PC-3 (cell line): ENCODE measurements at places on chromosomes 4 and X.
A peak's percentile ranks its signal among the peaks of the same experiment; 100 is the strongest.

- no peak for DNase-seq
Observed at GRCh38 chr4:159607809-159608208, 504.9 kb downstream of the RAPGEF2 start.

DNA sequence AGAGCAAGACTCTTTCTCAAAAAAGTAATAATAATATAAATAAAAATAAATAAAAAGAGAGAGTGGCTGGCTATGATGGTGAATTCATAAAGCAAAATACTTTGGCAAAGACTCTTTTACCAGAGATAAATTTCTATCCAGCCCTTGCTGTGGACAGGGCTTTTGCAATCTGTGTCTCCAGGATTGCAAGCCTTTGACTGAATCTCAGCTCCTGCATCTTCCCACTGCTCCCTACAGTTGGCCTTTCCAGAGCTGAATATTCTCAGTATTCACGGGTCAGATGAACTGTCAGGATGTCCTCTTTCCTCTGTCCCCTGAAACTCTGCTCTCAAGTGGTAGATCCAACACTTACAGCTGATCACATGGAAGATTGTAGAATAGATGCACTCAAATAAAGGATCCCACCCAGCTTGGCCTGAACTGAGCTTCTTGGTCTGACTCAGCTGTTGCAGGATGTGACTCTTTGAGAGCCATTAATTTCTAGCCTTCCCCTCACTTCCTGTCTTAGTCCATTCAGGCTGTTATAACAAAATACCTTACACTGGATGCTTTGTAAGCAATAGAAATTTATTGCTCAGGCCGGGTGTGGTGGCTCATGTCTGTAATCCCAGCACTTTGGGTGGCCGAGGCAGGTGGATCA lies 123.4 kb upstream of the GUCY1A1 start:
- DNase-seq, result peak; percentile 77

DNA sequence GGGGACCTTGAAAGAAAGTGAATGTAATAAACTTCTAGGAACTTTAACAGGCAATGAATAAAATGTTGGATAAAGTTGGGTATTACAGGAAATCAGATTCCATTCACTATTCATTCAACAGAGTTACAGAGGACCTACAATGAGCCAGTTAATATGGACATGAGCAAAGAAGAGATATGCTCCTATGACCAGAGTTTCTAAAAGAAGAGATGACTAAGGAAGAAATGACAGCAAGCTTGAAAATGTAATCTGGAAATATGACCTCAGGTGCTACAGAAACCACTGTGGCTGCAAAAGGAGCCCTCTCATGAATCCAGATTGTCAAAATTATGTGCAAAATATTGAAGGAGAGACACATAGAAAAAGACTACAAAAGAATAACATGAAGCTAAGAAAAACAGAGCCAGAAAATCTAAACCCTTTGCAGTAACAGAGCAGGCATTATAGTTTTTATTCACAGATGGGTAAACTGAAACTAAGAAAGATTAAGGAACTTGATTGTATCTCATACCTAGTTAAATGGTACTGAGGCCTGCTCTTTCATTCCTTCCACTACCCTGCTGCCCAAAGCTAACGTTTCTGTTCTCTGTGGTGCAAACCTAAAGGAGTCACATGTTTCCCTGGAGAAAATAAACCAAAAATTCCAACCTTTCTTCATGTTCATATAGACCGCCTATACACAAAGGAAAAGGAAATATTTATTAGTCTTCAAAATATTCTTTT lies 378.3 kb downstream of the GBA3 start:
- DNase-seq, result no peak

DNA sequence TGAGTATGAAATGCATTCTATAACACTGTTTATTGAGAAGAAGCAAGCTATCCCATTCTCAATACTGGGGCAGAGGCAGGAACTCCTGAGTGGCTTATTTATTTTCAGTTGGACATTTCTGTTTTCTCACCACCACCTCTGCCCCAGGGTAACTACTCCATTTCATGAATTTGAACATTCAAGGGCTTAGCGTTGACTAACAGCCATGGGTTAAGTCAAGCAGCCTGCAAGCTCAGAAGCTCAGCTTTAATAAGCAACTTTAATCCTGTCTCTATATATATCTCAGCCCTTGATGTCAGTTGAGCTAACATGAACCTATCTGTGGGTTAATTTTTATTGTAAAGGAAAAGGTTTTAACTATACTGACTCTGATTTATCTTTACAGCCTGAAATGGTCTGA lies 93.8 kb downstream of the MBNL3 start:
- no peak for DNase-seq

DNA sequence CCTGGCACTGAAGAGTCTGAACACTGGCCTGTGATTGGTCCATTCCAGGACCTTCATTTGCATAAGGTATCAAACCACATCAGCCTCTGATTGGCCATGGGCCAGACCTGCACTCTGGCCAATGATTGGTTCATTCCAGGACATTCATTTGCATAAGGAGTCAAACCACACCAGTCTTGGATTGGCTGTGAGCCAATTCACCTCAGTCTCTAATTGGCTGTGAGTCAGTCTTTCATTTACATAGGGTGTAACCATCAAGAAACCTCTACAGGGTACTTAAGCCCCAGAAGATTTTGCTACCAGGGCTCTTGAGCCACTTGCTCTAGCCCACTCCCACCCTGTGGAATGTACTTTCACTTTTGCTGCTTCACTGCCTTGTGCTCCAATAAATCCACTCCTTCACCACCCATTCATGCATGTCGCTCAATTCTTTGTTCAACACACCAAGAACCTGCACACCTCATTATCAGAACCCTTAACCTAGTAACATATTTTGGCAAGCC lies 14.2 kb upstream of the HERC5 start:
- DNase-seq, result no peak
